ENCODE measurements at places on chromosomes 16 and 17.

GRCh38 chr16:67212766-67213165, 13.8 kb downstream of the ELMO3 start:
- H3K27me3 ChIP-seq: no peaks in the 10 kb centered on the region
- no peak overlapping the region for H3K4me3 ChIP-seq
- no peak for ATAC-seq
- H3K4me1 ChIP-seq: peaks cover 15% of the 10 kb centered on the region
- H3K27ac ChIP-seq: no peak overlapping the region
- H3K36me3 ChIP-seq: peaks cover 59% of the 10 kb centered on the region

DNA sequence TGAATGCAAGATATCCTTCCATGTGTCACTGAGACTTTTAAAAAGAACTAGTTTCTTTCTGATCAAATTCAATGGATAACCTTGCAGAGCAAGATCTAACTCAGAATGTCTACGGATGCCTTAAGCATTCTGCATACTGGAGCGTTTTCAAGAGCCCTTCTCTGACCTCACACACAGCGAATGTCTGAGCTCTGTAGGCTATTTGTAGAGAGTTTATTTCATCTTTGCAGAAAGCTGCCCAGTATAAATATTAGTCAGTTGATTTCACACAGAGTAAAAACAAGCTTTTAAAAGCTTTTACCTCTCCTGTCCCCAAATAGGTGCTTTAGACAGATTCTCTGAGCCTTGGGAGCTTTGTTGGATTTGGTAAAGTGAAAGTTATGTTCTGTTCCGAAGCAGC, 165.0 kb downstream of the RBFOX1 start:
- ATAC-seq: no peak
- H3K27me3 ChIP-seq: no peaks in the 10 kb centered on the region
- H3K4me3 ChIP-seq: no peak overlapping the region
- no peak overlapping the region for H3K27ac ChIP-seq
- no peaks in the 10 kb centered on the region for H3K36me3 ChIP-seq

GRCh38 chr17:38550661-38551060, 55.1 kb downstream of the SRCIN1 start:
- peaks cover 4% of the 10 kb centered on the region for H3K36me3 ChIP-seq
- H3K4me1 ChIP-seq: no peaks in the 10 kb centered on the region
- no peak overlapping the region for H3K27ac ChIP-seq
- peaks cover 84% of the 10 kb centered on the region for H3K27me3 ChIP-seq

GRCh38 chr16:46583036-46583435, 38.1 kb downstream of the SHCBP1 start:
- no peaks in the 10 kb centered on the region for H3K4me1 ChIP-seq
- H3K4me3 ChIP-seq: no peak overlapping the region
- H3K27ac ChIP-seq: no peak overlapping the region
- no peak for ATAC-seq
- no peaks in the 10 kb centered on the region for H3K36me3 ChIP-seq
- H3K27me3 ChIP-seq: no peaks in the 10 kb centered on the region

- H3K36me3 ChIP-seq: no peaks in the 10 kb centered on the region
- no peaks in the 10 kb centered on the region for H3K4me1 ChIP-seq
- H3K27me3 ChIP-seq: no peaks in the 10 kb centered on the region
- ATAC-seq: peak; percentile 88
Observed at GRCh38 chr16:67959536-67960329, 8.7 kb downstream of the SLC12A4 start.

GRCh38 chr16:54936201-54936978, 5.7 kb downstream of the IRX5 start:
- no peaks in the 10 kb centered on the region for H3K36me3 ChIP-seq
- no peak for ATAC-seq
- H3K27ac ChIP-seq: no peak overlapping the region
- no peaks in the 10 kb centered on the region for H3K4me1 ChIP-seq

DNA sequence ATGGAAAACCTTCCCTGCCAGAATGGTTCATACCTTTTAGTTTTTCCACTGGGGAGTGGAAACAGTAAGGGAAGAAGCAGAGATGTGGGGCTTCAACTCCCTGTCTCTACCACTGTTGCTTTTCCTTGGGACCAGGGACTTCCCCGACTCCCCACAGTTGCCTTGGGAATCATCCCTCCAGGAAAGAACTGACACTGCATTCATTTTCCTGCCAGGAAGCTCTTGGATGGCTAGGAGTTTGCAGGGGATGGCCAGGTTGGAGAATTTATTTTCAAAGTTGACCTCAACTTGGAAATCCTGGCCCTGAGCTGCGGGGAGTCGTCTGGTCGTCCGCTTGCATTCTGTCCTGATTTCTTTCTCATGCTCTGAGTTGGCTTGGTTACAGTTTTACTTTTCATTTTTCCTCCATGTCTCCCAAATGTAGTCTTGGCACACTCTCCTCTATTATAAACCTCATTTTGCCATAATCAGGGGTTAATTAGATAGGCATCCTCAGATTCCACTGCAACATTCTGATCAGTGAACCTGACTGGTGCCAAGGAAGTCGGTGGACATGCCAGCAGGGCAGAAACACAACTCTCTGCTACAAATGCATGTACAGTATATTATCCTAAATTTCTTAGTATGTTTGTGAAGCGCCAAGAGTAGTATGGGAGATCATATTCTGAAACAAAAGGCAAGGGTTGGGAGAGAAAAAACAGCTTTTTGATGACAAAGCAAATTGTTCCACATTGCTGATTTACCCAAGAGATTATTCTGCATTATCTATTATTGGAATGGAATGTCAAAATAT, 220.5 kb upstream of the XYLT1 start:
- no peak for ATAC-seq
- H3K27ac ChIP-seq: no peak overlapping the region
- no peaks in the 10 kb centered on the region for H3K27me3 ChIP-seq
- no peaks in the 10 kb centered on the region for H3K4me1 ChIP-seq
- no peak overlapping the region for H3K4me3 ChIP-seq
- H3K36me3 ChIP-seq: no peaks in the 10 kb centered on the region

DNA sequence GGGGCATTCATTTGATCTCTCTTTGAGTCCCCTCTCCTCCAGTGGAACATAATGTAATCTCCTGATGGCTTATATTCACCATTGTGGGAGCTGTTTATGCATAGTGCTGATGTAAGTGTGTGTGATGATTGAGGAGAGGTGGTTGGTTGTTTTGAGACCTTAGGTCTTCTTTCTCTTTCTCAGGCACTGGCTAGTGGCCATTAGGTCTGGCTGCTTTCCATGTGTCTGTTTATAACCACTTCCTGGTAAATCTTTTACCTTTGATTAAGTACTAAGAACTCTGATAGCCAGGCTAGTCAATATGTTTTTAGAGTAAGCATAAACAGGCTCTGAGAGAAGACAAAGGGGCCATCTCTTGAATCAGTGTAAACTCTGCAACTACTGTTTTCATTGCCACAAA, 27.9 kb downstream of the VAT1L start:
- H3K4me3 ChIP-seq: no peak overlapping the region
- H3K4me1 ChIP-seq: no peaks in the 10 kb centered on the region
- no peak overlapping the region for H3K27ac ChIP-seq
- no peaks in the 10 kb centered on the region for H3K36me3 ChIP-seq

- H3K4me3 ChIP-seq: no peak overlapping the region
- no peak overlapping the region for H3K27ac ChIP-seq
- no peaks in the 10 kb centered on the region for H3K27me3 ChIP-seq
- ATAC-seq: no peak
Observed at GRCh38 chr17:81437191-81437651, 42.0 kb downstream of the BAHCC1 start.

DNA sequence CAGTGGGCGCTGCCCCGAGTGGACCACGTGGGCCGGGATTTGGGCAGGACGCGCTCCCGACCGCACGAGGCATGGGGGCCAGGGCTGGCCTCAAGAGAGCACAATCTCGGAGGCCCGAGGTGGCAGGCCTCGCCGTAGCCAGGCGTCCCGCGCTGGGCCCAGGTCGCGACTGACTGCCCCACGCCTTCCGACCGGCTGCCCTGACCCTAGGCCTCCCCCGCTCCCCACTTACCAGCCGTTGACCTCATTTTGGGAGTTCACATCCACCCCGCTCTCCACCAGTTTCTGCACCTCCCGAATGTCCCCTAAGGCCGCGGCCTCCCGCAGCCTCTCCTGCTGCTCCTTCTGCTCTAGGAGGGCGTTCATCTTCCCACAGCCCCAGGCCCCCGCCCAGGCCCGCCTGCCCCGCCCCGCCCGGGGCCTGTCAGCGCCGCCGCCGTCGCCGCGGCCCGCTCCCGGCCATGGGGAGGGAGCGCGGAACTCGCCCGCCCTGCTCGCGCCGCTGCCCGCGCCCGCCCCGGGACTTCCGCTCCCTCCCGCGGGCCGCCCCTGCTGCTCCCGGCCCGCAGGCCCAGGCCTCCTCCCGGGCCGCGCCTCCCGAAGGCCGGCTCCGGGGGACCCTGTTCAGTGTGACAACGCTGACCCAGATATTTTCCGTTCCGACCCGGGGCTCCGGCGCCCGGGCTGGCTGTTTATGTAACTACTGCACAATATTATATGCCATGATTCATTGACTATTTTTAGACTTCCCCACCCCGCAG, at the start of gene ANKRD40:
Gene ANKRD40 (minus strand): TSS at position 626 of the 761 bp plus-strand sequence. CDS start 260 bp downstream, at position 366.
- peak; percentile 95 for ATAC-seq
- peaks cover 71% of the 10 kb centered on the region for H3K4me1 ChIP-seq
- H3K36me3 ChIP-seq: no peaks in the 10 kb centered on the region
- H3K27me3 ChIP-seq: no peaks in the 10 kb centered on the region
- H3K4me3 ChIP-seq: peak within 1 kb of the TSS; percentile 55

DNA sequence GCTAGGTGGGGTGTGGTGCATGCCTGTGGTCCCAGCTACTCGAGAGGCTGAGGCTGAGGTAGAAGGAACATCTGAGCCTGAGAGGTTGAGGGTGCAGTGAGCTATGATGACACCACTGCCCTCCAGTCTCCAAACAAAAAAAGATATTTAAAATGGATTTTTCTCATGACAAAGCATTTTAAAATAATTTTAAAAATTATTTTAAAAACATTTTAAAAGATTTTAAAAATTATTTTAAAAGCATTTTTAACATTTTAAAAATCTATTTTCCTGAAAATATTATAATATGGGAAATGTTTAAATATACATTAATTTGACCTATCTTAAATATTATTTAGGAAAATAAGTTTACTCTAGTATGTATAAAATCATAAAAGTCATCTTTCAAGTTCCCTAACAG, 26.8 kb downstream of the MED13 start:
- no peaks in the 10 kb centered on the region for H3K27me3 ChIP-seq
- H3K4me3 ChIP-seq: no peak overlapping the region
- no peaks in the 10 kb centered on the region for H3K4me1 ChIP-seq
- H3K27ac ChIP-seq: no peak overlapping the region

- peak overlapping the region; percentile 92 for H3K4me3 ChIP-seq
- no peaks in the 10 kb centered on the region for H3K36me3 ChIP-seq
- peaks cover 3% of the 10 kb centered on the region for H3K4me1 ChIP-seq
- peak overlapping the region; percentile 95 for H3K27ac ChIP-seq
Observed at GRCh38 chr16:69338557-69339288, 641 bp downstream of the COG8 start.

Measured in gastroesophageal sphincter (tissue), 4 donors.